Suprapubic skin (tissue), 4 donors: ENCODE measurements at places on chromosomes 5 and 9.

DNA sequence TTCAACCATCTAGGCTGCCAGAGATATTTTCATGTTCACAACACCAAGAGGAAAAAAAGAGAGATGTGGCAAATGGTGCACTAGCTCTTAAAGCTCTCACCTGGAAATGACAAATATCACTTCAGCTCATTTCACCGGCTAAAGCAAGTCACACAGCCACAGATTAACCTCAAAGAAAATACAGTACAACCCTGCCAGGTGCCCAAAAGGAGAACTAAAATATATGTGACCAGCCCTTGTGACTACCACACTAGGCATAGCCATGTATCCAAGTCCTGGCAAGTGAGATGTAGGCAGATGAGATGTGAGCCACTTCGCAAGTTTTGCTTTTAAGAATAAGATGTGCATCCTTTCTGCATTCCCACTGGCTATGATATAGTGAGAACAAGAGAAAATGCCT is 41.4 kb downstream of the AGTPBP1 start:
- DNase-seq, result no peak

GRCh38 chr9:86763791-86764190 is 183.5 kb downstream of the GAS1 start:
- DNase-seq, result no peak

DNA sequence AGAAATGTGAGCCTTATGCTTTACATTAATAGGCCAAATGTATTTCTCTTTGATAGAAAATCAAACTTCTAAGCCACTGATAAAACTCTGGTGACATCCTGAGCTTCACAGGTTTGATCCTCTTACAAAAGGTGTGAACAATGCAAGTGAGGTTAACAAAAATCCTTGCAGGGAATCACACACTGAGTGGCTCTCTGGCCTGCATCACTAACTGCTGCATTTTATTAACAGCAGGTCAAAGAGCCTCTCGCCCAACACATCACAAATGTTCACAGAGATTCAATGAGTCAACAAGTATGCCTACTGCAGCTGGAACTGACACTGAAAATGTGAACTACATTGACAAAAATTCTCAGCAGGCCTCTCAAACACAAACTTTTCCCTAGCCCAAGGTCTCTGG is 122.3 kb downstream of the SEMA5A start:
- no peak for DNase-seq

DNA sequence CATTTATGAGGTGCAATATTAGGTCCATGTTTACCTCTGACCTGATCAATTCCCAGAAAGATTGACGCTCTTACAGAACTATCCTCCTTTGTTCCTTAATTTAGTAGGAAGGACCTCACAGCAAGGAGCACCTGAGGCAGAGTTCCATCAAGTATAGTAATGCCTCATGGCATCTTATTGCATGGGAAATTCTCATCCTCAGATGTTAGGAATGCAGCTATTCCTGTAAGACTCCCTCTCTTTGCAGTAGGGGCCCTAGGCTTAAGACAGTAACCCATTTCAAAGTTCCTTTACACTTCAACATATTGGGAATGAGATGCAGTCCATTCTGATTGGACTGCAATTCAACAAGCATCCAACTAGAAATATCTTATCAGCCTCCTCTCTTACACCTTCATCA is 69.8 kb downstream of the SLCO4C1 start:
- DNase-seq, result no peak

DNA sequence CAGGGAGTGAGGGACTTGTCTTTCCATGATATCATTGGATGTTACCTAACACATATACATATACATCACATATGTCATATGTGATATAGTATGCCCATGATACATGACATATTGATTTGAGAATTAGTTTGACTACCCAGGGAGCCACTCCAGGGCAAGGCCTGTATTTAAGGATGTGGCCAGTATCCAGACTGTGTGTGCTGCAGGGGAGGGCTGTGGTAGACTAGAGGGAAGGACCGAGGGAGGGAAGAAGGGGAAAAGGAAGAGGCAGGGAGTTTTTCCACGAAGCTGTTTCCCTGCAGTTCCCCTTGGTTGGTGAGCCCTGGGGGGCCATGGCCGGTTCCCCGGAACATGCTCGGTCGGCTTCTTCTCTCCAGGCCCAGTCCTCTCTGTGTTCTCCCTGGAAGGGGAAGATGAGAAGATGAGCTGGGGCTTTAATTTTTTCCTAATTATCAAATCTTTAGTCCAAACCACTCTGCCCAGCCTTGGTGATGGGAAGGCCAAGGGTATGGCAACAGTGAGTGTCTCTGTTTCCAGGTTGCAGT is 48.7 kb downstream of the NSUN2 start:
- DNase-seq, result no peak

DNA sequence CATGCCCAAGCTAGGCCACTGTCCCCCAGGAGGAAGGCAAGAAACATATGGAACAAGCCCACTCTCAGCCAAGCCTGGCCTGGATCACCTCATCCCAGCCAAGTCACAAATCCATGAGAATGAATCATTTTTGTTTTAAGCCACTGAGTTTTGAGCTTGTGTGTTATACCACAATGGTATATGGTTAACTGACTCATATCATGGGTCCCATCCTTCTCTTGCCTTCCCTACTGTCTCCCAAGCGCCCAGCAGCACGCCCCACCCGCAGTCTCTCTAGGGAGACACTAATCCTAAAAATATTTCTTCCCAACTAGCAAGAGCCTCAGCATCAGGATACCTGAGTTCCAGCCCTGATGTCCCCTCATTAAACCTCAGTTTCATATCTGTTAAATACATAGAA is 248.1 kb downstream of the CDK5RAP2 start:
- no peak for DNase-seq

DNA sequence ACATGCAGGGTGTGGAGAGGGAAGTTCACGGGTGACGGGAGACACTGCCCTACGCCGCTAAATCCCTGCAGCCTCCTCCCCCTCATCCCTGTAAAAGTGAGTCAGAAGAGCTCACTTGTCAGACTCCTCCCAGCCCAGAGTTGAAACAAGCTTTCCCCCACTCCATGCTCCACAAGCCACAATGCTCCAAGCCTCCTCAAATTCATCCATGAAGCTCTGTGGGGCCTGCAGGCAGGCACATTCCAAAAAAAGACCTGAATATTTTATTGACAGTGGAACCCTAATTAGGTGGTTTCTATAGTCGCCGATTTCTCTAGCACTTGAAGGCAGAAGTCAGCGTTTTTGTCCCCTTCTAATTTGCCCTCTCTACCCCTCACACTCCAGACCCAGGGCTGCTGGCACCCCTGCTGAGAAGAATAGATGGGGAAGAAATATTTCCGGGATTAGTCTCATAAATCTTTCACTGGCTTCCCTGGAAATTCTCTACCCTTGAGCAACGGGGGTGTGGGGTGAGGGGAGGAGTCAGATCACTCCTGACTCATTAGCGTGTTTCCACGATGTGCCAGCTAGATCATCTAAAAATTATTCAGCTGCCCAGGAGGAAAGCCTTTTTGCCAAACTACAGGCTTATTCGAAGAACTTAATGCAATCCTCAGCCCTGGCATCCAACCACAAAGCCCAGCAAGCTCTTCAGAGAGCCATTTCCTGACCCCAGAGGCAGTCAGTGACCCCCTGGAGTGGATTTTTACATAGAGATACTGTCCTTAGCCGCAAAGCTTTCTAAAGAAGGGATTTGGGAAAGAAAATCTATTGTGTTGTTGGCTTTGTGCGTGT is 97.1 kb downstream of the ENC1 start:
- no peak for DNase-seq

DNA sequence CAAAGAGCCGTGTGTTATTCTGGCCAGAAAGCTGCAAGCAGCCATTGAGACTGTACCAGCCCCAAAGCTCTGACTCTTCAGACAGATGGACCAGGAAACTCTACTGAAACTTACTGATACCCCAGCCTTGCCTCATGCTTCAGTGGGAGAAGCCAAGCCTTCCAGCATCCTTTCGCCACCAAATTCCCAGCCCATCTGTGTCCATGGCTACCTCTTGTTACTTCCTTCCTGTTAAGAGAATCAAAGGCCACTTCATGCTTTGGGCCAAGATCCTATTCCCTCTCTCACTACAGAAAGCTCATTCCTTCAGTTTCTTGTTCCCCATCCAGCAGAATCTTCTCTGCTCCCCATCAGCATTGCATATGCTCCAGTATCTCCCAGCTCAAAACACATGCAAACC is 46.9 kb upstream of the FREM1 start:
- DNase-seq, result no peak

DNA sequence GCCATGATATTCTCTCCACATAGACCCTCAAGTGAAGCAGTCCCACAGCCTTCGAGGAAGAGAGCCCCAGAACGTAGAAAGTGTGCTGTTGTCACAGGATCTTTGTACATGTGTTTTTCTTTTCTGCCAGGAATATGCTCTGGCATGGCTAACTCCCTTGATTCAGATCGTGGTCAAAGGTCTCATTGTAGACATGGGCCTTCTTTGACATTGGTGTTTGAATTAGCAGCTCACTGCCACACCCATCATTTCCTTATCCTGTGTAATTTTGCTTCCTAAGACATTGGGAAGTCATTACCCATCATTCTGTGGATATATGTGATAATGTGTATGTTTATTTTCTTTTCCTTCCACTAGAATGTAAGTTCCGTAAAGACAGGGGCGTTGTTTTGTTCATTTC is 25.5 kb downstream of the MTRR start:
- DNase-seq, result no peak
